Endothelial cell (in vitro differentiated cells): ENCODE measurements at places on chromosomes 13 and 19.
A peak's percentile ranks its signal among the peaks of the same experiment; 100 is the strongest.

DNA sequence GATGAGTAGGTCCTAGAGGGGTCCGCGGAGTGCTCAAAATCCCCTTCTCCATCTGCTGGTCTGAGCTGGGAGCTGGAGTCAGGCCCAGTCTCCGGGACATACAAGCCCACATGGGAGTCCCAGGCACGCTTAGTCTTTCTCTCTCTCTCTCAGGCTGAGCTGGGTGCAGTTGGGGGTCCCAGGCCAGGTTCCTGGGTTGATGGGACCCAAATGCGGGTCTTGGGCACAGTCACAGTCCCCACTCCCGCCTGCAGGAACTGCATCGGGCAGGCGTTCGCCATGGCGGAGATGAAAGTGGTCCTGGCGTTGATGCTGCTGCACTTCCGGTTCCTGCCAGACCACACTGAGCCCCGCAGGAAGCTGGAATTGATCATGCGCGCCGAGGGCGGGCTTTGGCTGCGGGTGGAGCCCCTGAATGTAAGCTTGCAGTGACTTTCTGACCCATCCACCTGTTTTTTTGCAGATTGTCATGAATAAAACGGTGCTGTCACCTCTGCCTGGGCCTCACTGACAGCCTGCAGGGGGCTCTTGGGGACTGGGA is 23.8 kb downstream of the CYP4F12 start:
- no peak for DNase-seq

GRCh38 chr13:29935309-29935981 is 85.0 kb upstream of the UBL3 start:
- DNase-seq = no peak

GRCh38 chr19:7526059-7526929 is 3.9 kb downstream of the MCOLN1 start:
- DNase-seq = no peak

DNA sequence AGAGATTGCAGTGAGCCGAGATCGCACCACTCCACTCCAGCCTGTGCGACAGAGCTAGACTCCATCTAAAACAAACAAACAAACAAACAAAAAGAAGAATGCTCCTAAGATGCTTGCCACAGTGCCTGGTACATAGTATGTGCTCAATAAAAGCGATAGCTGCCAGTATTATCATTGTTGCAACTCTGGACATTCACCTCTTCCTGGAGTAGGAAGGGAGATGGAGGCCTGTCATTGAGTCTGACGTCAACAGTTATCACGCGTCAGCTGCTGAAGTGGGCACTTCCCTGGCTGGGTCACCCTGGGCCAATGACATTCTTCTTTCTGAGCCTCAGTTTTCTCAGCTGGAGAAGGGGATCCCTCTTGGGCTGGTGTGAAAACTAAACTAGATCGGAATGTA is 4.2 kb upstream of the PLAUR start:
- DNase-seq = no peak

GRCh38 chr13:102817907-102818306 is 19.0 kb downstream of the BIVM start:
- no peak for DNase-seq

GRCh38 chr13:33276570-33276969 is 9.0 kb downstream of the STARD13 start:
- DNase-seq = no peak

DNA sequence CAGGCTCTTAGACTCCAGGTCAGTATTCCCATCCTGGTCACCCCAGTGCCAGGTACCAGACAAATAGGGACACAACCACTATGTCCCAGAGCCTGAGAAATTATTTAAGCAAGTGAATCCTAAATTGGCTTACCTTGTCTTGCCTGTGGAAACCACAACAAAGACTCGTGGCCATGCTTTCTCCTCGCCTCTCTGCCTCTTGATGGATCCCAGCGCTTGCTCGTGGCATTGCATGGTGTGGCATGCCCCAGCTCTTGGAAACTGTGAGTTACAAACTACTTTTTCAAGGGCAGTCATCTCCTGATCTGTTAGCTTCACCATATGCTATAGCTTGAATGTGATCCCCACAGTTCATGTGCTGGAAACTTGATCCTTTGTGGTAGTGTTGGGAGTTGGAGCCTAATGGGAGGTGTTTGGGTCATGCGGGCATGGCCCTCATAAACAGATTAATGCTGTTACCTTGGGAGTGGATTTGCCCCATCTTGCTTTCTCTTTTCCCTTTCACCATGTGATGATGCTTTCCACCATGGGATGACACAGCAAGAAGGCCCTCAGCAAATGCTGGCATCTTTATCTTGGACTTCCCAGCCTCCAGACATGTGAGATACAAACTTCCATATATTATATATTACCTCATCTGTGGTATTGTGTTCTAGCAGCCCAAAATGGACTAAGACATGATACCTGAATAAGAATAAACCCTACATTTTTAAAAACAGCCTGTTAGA is 31.2 kb downstream of the SPRYD7 start:
- DNase-seq = no peak

DNA sequence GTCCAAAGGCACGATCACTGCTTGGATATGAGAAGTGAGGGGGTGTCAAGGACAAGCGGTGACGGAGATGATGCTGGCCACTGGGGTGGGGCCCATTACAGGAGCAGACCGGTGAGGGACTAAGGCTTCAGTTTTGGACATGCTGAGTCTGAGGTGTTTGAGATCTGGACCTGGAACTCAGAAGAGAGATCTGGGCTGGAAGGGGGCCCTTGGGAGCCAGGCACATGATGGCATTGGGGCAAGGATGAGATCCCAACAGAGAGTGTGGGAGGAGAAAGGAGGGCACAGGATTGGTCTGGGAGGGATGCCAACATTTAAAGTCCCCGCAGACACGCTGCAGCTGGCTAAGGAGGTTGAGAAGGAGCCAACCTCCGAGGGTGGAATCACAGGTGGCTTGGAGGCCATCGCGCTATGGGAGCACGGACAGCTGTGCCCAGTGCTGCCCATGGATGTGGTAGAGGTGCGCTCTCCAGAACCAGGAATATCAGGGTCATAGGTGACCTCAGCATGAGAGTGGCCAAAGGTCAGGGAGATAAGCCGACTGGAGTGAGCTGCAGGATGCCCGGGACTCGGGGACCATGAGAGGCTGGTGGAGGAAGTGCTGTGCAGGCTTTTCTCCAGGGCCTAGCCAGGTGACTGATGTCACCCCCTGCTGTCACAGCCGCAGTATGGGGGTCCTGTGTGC is 21.8 kb downstream of the DHRS12 start:
- no peak for DNase-seq

GRCh38 chr13:92221916-92222315 is 823.5 kb downstream of the GPC5 start:
- DNase-seq = no peak

GRCh38 chr19:38152461-38153379 is 71.3 kb downstream of the DPF1 start:
- DNase-seq = no peak

DNA sequence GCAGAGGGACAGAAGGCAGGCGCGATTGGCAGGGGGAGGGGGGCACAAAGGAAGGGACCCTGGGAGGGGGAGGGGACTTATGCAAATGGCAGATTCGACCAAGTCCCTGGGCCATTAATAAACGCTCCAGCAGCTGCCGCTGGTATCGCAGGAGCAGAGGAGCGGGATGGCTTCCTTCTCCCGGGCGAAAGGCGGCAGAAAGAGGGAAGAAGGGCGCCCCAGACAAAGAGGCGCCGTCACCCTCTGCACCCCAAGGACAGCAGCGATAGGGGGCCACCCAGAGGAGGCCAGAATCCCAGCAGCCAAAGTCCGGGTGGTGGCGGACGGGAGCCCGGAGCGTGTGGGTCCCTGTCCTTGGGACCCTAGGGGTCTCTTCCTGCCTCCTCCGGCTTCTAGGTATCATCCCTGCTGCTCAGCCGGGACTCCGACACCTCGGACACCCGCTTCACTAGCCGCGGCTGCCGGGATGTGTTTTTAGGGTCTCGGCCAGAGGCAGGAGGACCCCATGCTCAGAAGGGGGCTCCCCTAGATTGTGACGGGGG is 1.9 kb downstream of the PTPRS start:
- no peak for DNase-seq

GRCh38 chr19:33171916-33172359 is 22.2 kb upstream of the LRP3 start:
- DNase-seq = no peak

GRCh38 chr13:113902481-113902880 is 38.6 kb upstream of the GAS6 start:
- no peak for DNase-seq

DNA sequence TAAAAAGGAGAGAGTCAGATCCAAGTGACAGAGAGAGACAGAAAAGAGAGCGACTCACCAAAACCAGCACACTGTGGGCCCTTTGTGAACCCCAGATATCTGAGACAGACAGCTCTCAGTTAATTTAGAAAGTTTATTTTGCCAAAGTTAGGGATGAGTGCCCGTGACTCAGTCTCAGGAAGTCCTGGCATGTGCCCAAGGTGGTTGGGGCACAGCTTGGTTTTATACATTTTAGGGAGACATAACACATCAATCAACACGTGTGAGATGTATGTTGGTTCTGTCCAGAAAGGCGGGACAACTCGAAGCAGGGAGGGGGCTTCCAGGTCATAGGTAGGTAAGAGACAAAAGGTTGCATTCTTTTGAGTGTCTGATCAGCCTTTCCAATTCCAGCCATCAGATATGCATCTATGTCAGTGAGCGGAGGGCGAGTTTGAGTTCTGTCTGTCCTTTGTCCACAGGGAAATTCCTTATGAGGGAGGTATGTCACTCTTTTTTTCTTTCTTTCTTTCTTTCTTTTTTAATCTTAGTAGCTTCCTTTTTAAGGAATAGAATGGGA is 37.2 kb upstream of the ATP11A start:
- no peak for DNase-seq

GRCh38 chr13:62847520-62847919 is 1431.9 kb upstream of the PCDH20 start:
- no peak for DNase-seq

DNA sequence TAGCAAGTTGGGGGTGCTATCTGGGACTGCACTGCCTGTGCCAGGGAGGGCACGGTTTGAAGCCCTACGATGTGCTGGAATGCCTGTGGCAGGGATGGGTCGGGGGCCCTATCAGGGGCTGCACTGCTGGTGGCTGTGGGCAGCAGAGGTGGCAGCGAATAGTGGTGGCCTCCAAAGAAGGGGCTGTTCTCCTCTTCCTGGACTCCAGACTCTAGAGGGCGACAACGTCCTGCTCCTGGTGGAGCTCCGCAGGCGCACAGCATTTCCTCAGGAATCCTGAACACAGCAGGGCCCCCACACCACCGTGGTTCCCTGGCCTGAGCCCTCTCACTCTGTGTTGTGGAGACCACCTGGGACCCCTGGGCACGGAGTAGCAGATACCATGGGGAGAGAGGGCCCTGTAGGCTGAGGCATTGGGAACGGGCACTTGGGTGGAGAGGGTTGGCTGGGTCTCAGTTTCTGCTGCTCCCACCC is 145.6 kb downstream of the TNFRSF19 start:
- peak; percentile 49 for DNase-seq
